Panc1 (cell line): ENCODE measurements at places on chromosomes 5 and 9. TPM values are rescaled to one million over a fixed set of nuclear protein-coding genes. Genes with fewer than 3 reads are reported as not detected.

DNA sequence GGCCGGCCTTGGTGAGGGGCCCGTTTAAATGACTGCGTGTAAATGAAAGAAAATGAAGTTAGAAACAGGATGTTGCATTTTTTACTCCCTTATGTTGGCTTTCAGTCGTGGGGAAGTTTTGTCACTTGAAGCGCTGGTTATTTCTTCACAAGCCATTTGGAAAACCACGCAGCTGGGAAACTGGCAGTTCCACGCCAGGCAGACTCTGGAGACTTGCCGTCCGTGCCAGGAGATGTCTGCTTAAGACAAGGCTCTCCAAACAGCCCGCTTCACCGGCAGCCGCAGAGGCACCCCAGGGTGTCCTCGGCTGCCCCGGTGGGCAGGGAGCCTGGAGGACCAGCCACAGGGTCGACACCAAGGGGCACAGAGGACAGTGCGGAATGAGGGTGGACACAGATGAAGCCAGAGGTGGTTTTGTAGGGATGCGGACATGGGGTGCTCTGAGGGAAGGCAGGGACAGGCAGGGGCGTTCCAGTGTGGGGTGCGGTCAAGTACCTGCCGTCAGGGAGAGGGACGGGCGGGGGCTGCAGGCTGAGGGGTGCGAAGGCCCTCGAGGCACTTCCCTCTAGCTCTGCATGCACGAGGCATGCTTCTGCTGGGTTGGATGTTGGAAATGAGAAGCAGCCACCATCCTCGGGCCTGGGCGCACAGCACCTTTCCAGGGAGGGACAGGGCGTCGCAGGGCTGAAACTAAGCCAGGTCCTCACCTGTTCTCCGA, 11.1 kb upstream of the AJM1 start:
- DNase-seq = no peak

- DNase-seq = no peak
These were observed 18.1 kb downstream of the OLFML2A start for GRCh38 chr9:124794902-124795491.

DNA sequence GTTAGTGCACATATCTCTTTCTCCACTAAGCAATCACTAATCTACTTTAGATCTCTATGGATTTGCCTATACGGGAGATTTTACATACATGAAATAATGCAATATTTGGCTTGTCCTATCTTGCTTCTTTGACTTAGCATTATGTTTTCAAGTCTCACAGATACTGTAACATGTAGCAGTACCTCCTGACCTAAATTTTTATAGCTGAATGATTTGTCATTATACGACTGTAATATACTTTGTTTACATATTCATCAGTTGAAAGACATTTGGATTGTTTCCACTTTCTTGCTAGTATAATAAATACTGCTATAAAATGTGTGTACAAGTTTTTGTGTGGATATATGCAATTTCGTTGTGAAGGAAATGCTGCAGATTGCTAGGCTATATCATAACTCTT, 1520.8 kb upstream of the CDH6 start:
- DNase-seq = no peak

The ZNF169 gene
- total RNA-seq = 3.1 TPM

DNA sequence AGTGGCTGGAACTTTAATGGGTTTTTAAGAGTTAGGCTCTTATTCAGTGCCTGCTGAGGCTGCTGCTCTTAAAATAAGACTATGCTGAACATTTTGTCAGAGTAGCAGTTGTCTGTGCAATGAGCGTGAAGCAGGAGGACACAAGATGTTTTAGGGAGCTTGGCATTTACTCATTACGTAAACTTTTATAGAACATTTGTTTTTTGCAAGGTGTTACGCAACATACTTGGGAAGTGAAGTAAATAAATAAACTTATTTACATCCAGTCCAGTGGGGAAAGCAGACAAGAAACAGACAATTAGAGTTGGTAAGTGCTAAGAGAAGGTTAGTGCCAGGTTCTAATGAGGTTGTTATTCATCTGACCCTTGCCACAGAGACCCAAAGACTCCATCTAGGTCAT, 226.0 kb downstream of the HINT1 start:
- DNase-seq = no peak

- DNase-seq = no peak
These were observed 16.4 kb upstream of the TOR2A start for GRCh38 chr9:127751269-127752054.

The FOXD4L6 gene
- total RNA-seq = not detected

The PCDHB15 gene
- 0.15 TPM for total RNA-seq

DNA sequence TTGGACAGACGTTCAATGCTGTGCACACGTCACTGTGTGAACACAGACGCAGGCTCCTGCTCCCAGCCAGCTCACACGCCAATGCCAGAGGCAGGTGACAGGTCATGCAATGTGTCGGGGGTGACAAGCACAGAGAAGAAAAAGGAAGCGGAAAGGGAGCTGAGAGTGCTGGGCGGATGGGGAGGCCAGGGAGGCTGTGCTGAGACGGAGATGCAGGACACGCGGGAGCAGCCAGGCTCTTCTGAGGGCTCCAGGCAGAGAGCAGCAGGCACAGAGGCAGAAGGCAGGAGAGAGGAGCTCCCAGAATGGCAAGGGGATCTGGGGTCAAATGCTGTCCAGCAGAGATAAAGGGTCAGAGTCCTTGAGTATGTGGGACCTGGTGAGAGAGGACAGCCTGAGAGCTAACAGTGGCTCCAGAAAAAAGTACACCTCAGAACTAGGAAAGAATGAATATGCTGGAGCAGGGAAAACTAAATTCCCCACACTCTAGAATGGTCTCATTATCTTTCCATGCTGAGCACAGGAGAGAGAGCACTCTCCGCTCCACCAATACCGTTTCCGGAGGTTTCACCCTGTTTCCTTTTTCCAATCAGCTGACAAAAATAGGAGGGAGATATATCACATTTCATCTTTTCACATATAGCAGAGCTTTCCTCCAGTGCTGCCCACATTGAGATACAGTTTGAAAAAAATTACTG, 32.8 kb upstream of the NSMF start:
- DNase-seq = no peak

DNA sequence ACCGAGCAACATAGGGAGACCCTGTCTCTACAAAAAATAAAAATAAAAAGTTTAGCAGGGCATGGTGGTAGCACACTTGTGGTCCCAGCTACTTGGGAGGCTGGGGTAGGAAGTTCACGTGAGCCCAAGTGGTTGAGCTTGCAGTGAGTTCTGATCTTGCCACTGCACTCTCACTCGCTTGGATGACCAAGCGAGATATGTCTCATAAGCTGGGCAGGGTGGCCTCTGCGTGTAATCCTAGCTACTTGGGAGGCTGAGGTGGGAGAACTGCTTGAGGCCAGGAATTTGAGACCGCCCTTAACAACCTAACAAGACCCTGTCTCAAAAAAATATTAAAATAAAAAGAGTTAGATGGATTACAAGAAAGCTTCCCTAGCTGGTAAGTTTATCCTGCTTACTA, 32.5 kb downstream of the RASA1 start:
- DNase-seq = no peak

DNA sequence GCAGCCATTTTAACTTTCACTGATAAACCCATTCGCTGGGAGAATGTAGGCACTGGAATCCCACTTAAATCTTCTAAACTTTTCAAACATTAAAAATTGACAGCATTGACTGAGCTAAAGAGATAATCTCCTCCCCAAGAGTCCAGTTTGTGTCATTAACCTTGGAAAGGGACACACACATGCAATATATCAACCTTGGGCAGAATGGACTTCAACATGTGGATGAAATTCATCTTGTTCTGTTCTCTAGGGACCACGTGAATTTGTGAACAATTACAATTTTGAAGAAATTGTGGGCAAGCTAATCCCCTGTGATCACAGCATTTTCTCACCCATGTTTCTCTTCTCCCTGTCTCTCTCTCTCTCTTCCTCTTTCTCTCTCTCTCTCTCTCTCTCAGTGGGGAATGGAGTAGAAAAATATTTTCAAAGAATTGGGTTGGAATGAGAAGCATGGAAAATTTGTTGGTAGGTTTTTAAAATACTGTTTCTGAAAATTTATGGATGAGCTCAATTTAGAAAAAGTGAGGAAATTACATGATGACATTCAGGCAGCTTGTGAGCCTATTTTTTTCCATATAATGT, 553.7 kb downstream of the EBF1 start:
- no peak for DNase-seq

DNA sequence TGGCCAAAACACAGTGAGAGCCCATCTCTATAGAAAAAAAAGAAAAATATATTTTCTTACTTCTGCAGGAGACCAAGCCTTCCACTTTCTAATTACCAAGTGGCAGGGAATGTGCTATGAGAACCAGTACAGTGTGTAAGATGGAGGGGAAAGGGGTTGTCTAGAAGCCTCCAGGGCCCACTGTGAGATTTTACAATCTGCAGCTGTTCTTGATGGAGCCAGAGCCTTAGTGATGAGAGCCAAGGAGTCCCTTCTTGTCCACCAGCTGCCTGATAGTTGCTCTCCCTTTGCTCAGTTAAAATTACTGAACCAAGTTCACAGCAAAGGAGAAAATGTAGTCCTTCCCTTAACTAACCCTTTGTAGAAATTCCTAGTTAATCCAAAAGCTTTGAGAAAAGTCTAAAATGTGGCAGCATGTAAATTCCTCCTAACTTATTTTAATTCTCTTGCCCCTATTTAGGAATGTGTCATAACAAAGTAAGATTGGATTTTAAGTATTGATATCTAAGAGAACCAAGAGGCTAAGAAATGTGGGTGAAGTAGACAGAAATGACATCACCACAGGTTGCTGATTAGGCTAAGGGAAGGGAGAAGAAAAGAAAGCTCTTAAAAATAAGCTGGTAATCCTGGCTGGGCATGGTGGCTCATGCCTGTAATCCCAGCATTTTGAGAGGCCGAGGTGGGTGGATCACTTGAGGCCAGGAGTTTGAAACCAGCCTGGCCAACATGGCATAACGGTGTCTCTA, 19.3 kb downstream of the SRP19 start:
- no peak for DNase-seq

GRCh38 chr5:173753307-173754168, 134.6 kb upstream of the CPEB4 start:
- DNase-seq = no peak

The NTNG2 gene
- 5.1 TPM for total RNA-seq

DNA sequence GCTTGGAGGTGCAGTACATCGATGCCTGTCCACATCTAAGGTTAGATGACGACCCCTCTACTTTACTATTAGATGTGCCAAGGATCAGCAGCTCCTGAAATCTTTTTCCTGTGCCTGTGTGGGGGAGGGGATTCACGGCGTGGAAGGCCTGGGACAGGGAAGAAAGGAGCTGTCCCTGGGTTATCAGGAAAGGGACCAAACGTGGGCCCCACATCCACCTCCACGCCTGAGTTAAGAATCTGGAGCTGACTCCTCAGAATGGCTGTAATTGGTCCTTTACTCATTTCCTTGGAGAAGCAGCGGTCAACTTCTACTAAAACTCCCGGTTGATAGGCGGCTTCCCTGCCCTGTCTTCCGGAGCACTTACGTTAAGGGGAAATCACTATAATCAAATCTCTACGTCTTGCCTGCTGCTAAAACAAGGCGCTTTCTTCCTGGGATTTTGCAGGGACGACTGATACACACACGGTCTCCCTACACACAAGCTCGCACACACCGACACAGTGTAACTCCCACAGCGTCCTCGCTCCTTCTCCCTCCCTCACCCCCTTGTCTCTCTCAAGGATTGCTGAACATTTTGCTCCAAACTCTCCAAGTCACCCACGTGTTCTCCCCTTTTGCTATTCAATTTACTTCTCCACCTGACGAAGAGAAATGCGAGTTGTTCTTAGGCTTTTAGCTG, 1.4 kb downstream of the PDE4D start:
- DNase-seq = no peak

The DAB2IP gene
- total RNA-seq = 18.4 TPM

- DNase-seq = no peak
These were observed 445.2 kb downstream of the ELAVL2 start for GRCh38 chr9:23380821-23381220.
